ENCODE measurements at places on chromosomes 2 and 18. TPM values are rescaled to one million over a fixed set of nuclear protein-coding genes. Genes with fewer than 3 reads are reported as not detected.

IL36G gene
- total RNA-seq: not detected

DNA sequence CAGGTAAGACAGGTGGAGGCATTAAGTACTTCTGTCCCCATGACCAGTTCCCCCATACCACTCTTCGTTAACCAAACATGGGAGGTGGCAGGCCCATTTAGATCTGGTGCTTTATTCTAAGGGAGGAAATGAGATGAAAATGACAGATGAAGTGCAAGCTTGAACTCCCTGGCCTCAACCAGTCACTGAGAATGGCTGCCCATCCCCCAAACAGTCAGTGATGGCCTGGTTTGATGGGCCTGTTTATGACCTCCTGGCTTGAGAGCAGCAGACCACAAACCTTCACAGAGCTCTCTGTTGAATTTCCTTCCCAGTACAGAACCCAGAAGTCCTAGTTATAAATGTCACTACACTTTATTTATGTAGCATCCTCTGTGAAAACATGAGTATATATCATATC is 31.1 kb downstream of the EPAS1 start:
- DNase-seq: no peak

TUBA4B gene
- not detected for total RNA-seq

- DNase-seq: no peak
Measured at GRCh38 chr18:12287131-12287681, 20.8 kb upstream of the TUBB6 start.

DNA sequence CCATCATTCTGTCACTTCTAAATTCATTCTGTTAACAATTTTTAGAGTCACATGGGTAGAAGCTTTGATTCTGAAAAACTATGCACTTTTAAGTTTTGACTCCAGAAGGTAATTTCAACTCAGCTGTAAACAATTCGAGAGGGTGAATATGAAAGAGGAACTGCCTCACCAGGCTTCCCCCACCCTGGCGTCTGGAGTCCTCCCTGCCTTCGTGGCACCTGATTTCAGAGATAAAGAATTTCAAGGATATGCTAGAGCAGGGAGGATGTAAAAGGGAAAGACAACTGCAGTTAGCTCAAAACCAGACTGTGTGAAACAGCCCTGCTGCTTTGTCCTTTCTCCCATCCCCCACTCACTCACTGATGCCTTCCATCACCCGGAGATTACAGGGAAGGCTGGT is 40.7 kb downstream of the ONECUT2 start:
- DNase-seq: no peak

GRCh38 chr2:5664278-5664681 is 27.9 kb upstream of the SOX11 start:
- no peak for DNase-seq

HOXD8 gene
- not detected for total RNA-seq

DNA sequence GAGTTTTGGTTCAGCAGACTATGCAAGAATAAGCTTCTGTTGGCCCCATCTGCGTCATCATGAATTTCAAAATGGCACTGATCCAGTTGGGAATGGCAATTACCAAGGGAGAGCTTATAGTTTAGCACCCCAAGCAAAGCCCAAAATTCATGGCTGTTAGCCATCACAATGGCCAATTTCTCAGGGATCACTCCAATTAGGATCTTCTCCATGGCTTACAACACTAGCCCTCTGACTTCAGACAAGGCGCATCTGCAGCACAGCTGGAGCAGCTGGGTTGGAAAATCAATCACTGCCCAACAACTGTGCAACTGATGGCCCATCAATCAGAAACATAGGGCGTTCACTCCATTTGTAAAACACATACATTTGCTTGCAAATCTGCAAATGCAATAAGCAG is 273.6 kb downstream of the SRBD1 start:
- DNase-seq: no peak

REG3G gene
- total RNA-seq: not detected

DNA sequence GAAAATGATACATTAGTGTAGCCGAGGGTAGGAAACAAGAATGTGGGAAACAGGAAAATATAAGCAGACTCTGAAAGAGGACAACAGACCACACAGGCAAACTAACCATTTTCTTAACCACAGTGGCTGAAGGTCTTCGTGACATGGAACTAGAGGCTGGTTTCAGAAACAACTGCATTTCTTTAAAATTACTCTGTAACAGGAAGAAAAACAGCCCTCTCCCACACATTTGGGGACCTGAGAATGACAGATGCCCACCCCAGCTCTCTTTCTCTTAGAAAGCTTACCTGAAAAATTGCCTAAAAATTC is 13.8 kb upstream of the SLC25A52 start:
- DNase-seq: no peak

DNA sequence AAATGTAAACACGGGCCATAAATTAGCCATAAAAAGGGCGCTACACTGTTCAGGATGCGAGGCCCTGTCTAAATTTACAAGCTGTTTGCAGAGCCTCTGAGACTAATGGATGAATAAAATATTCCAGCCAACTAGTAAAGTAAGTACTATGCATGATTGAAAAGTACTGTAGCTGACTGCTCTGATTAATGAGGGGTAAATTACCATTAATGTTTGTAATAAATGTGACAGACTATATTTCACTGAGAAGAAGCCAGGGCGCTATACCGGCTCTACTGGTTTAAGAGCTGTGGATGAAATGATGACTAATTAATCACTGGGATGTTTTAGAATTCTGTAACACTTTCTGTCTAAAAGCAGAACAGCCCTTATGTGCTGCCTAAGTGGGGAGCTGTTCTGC is 54.3 kb upstream of the RGPD4 start:
- no peak for DNase-seq

- DNase-seq: no peak
Measured at GRCh38 chr2:119520696-119521432, 3.4 kb downstream of the SCTR start.

- DNase-seq: no peak
Measured at GRCh38 chr2:147471126-147471525, 373.7 kb upstream of the ACVR2A start.

AGXT gene
- total RNA-seq: 1.0 TPM

GRCh38 chr2:186950694-186951093 is 101.7 kb upstream of the ZSWIM2 start:
- no peak for DNase-seq

GRCh38 chr2:241228081-241228859 is 39.8 kb downstream of the ANO7 start:
- DNase-seq: no peak

DNA sequence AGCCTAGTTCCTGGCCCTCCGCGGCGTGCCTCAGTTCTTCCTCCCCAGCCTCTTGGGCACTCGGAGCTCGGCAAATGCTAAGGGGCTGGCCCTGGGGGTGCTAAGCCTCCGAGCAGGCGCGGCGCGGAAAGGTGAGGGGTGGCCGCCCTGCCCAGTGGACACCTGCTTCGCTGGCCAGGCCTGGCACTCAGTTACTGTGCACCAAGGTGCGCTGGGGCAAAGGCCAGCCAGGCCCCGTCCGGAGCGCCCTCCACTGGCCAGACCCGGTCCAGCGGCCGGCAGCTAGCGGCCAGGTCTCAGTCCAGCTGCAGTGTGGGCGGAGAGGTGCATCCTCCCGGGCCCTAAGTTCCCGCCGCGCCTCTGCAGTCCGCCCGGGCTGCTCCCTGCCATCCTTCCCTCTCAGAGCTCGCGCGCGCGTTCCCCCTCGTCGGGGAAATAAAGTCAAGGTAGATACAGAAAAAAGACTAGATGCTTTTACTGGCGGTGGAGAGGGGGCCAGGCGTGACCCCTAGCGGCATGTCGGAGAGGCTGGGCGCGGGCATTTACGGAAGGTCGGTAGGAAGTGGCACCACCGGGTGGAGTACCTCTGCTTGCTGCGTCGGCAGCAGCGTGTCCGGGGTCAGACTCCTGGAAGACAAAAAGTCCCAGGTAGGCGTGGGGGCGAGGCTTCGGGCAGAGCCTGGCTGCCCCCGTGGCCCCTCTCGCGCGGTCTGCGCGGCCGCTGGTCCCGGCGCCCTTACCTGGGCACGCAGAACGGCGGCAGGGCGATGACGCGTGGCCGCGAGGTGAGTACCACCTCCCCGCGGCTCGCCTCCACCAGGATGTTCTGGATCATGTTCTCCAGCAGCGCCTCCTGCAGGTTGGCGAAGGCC is 9.4 kb upstream of the CRYBA2 start:
- DNase-seq: peak; percentile 78

GRCh38 chr18:60978338-60978737 is 354.9 kb upstream of the CDH20 start:
- DNase-seq: no peak

CHRNG gene
- not detected for total RNA-seq

- peak; percentile 63 for DNase-seq
Measured at GRCh38 chr2:100242891-100243619, 79.2 kb downstream of the LONRF2 start.

DNA sequence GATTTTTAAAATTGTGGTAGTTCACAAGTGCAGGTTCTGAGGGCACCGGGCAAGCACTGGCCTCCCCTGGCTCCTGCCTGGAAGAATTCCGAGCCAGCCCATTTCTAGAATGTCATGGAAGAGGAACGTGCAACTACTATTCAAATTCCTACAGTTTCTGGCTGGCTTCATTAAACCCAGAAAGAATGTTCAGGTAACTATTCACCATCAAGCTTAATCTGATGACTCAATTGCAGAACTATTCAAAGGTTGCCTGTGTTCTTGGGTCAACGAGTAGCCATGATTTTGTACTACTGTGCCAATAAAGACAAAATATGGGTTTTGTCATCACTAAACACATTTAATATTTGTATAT is 14.3 kb upstream of the MFF start:
- no peak for DNase-seq

DNA sequence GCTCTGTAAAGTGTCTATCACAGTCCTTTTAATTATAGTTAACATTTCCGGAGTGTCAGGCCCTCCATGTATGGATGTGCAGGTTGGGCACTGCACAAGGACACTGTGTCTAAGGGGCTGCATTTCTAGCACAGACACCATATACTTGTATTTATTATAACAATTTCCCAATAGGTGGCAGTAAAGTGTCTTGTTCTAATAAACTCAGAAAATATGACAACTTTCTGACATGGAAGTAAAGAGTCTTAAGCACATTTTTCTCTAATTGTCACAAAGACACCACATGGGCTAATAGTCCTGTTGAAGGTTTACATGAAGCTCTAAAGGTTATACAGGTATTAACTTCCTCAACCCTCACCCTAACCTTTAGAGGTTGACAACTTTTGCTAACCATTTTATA is 156.6 kb downstream of the DYSF start:
- no peak for DNase-seq

GRCh38 chr2:240469239-240469636 is 33.8 kb downstream of the GPC1 start:
- peak; percentile 8 for DNase-seq

GATA6 gene
- 112 TPM for total RNA-seq

CDK5R2 gene
- 6.2 TPM for total RNA-seq

- no peak for DNase-seq
Measured at GRCh38 chr2:8644605-8645175, 37.2 kb upstream of the ID2 start.

GRCh38 chr2:46856336-46856735 is 59.3 kb downstream of the MCFD2 start:
- DNase-seq: no peak

Measured in progenitor cell of endocrine pancreas (in vitro differentiated cells).